ENCODE measurements at places on chromosomes 5 and 9.

- DNase-seq = no peak
Measured at GRCh38 chr5:82211855-82212572, 66.1 kb downstream of the RPS23 start.

DNA sequence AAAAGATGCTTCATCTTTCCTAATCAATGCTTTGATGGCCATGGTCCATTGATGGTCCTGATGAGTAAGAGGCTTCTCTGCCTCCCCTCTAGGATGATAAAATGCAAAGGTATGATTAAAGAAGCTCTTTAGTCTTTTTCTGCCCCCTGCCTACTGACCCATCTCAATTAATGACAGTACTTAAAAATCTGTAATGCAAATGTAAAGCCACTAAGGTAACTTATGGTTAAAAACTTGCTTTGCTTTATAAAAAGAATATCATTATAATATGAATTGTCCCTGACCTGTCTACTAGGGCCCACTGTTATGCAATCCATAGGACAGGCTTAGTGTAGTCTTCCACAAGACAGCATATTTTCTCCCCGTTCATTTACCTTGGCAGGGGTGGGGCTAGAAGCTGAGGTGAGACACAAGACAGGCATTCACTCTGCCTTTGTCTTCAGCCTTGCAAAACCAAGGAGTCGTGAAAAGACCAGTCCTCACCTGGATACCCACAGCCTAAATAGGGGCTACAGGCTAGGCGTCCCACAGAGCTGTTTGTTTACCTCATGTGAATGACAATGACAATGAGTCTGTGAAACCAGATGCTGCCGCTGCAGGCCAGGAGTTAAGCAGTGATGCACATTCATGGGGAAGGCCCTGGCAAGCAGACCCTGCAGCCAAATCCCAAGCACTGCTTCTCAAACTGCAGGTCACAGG lies 60.4 kb downstream of the BNC2 start:
- DNase-seq = no peak

DNA sequence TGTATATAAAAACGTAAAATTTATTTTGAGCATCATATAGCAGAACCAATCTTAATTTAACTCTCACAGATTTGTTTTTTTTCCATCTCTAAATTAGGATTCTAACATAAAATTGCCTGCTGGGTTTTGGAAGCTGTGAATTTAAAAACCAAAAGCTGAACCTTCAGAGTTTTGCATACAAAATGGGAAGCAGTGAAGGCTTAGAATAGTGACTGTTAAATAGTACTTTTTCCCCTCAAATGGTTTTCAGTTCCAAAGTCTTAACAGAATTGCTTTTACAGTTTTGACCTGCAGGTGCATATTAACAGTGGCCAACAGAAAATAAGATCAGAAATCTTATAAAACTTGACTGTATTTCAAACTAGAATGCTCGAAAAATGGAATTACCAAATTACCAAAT lies 55.1 kb upstream of the LVRN start:
- no peak for DNase-seq

DNA sequence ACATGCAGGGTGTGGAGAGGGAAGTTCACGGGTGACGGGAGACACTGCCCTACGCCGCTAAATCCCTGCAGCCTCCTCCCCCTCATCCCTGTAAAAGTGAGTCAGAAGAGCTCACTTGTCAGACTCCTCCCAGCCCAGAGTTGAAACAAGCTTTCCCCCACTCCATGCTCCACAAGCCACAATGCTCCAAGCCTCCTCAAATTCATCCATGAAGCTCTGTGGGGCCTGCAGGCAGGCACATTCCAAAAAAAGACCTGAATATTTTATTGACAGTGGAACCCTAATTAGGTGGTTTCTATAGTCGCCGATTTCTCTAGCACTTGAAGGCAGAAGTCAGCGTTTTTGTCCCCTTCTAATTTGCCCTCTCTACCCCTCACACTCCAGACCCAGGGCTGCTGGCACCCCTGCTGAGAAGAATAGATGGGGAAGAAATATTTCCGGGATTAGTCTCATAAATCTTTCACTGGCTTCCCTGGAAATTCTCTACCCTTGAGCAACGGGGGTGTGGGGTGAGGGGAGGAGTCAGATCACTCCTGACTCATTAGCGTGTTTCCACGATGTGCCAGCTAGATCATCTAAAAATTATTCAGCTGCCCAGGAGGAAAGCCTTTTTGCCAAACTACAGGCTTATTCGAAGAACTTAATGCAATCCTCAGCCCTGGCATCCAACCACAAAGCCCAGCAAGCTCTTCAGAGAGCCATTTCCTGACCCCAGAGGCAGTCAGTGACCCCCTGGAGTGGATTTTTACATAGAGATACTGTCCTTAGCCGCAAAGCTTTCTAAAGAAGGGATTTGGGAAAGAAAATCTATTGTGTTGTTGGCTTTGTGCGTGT lies 97.1 kb downstream of the ENC1 start:
- DNase-seq = peak; percentile 87

GRCh38 chr5:59506285-59506877 lies 387.1 kb downstream of the PDE4D start:
- peak; percentile 42 for DNase-seq

DNA sequence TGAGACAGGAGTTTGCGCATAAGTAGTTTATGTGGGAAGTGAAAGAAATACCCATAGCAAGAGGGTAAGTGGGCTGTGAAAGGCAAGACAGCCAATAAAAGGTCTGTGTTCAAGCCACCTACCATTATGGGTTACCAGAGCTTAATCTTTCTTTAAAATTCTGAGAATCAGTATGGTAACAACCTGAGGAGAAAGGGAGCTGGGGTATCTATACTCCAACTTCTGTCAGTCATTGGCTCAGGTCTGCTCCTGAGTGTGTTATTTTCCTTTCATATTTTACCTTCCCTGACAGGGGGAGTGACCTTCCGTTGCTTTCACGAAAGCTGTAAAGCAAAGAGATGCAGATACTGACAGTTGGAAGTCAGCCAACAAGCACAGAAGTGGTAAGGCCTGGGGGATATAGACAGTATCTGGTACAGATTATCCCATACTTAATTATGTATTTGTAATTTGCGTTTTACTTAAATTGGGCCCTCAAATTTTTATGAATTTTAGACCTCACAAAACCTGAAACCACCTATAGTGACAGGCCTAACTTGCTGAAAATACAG lies 233.4 kb downstream of the RAB3C start:
- no peak for DNase-seq

DNA sequence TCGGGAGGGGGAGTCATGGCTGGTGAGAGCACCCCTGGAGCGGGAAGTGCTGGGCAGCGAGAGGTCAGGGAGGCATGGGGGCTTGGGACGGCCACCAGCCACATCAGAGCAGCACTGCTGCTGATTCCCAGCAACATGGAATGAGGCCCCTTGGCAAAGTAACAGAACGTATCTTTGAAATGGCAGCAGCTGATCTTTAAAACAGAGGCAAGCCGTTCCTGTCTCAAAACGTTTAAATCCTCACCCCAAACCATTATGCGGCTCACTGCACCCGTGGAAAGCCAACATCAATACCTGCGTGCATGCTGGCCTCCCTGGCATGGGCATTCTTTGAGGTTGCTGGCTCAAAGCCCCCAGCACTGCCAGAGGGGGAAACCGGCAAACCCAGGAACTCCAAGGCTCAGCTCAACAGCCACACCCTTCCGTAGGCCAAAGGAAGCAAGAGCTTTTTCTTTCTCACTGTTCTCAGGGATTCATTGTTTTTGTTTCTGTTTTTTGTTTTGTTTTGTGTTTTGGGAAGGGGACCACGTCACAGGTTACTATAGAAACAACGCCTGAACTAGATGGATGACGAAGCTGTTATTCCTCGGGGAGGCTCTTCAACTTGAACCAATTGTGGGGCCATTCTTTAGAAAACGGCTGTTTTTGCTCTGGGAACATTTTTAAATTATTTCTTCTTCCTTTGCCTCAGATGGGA lies 28.1 kb upstream of the OBP2B start:
- DNase-seq = peak; percentile 24

DNA sequence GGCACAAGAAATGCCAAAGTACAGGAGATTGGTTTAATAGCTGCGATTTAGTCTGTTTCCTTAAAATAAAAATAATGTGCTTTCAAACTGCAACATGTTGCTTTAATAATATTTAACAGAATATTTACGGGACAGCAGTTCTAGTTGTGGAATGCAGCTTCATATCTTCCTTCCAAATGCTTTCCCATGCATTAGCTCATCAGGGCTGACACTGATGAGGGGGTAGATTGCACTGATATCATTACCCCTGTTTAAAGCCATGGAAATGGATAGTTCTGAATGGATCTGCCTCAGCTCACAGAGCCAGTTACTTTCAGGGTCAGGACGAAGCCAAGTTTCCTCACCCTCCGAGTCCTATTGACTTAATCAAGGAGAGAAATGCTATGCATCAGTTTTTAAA lies 93.2 kb upstream of the OSMR start:
- DNase-seq = no peak

DNA sequence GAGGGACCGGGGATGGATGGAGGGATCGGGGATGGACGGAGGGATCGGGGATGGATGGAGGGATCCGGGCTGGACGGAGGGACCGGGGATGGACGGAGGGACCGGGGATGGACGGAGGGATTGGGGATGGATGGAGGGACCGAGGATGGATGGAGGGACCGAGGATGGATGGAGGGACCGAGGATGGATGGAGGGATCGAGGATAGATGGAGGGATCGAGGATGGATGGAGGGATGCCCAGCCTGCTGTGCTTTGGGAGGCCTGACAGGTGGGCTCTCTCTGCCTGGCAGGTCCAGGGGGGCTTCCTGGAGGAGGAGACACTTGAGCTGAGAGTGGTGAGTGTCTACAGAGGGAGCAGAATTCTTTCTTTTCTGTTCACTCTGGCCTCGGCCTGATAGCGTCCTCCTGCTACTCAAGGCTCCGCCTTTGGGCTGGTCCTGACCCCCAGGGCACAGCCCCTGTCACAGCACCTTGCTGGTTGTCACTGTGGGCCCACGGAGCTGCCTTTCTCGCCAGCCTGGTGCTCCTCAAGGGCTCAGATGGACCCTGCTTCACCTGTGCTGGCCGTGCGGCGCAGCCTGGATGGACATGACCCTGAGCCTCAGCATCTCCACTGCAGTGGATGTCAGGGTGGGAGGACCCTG lies 42.2 kb upstream of the RNF130 start:
- DNase-seq = no peak

GRCh38 chr9:132365986-132366385 lies 11.2 kb upstream of the SETX start:
- DNase-seq = no peak

DNA sequence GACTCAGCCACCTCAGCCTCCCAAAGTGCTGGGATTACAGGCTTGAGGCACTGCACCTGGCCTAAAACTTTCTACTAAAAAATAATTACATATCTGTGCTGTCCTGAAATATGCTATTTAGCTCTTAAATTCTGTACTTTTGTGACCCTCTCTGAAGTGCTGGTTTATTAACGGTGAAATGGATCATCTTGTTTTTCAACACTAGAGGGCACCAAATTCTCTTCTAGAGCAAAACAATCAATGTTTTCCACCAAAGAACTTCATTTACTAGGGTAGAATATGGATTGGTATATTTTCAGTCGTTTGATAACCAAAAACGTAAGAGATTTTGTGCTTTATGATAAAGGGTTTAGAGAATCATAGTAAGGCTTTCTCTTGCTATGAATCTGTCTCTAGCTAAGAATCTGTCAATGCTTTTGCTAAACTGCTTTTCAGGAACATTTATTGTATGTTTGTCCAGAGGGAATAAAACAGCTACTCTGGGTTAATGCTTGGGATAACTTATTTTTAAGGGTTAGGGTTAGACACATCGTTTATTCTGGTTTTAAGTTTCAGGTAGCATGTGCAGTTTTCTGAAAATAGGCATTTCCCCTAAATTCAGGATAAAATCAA lies 63.6 kb downstream of the RNF180 start:
- DNase-seq = peak; percentile 6

DNA sequence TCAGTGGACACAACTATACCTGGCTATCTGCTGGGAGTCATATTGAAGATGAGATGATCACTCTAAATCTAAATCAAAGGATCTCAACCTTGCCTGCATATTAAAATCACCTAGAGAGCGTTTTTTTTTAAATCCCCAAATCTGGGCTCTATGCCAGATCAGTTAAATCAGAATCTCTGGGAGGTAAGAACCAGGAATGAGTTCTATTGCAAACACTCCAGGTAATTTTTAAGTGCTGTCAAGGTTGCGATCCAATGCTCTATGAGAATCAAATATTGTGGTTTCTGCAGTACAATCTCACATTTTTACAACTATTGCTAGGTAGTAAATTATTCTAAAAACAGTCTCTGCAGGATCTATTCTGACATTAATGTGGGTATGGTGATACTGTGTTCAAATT lies 202.3 kb upstream of the OR13F1 start:
- DNase-seq = no peak

- peak; percentile 91 for DNase-seq
Measured at GRCh38 chr9:3894772-3895171, 369.0 kb upstream of the RFX3 start.

DNA sequence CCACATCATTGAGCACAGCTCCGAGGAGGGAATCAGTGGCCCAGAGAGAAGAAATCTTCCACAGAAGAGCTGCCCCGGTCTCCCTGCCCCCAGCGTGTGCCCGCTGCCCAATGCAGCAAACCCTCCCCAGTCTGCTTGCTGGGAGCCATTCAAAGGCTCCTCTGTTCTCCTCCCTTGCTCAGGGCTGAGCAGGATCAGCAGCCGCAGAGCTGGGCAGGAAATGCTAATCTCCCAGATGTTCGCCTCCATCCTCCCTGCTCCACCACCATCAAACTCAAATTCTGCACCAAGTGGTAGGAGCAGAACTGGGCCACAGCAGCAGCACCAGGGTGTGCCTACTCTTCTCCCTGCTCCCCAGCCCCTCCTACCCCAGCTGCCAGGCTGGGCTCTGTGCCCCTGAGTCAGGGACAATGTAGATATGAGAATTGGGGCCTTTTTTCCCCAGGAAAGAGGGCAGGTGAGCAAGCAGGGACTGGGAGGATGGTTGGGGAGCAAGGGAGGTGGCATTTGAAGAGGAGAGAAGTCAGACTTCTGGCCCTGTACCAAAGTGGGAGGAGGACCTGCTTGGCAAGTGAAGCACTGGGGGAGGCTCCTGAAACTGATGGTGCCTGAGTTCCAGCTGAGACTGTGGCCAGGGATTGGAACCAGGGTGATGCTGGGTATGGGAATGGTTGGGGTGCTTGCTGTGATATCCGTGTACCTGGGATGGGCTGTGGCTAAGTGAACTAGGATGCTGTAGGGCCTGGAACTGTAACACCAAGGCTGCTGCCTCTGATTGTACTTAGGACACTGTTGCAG lies 1.9 kb upstream of the PCDH1 start:
- DNase-seq = no peak

DNA sequence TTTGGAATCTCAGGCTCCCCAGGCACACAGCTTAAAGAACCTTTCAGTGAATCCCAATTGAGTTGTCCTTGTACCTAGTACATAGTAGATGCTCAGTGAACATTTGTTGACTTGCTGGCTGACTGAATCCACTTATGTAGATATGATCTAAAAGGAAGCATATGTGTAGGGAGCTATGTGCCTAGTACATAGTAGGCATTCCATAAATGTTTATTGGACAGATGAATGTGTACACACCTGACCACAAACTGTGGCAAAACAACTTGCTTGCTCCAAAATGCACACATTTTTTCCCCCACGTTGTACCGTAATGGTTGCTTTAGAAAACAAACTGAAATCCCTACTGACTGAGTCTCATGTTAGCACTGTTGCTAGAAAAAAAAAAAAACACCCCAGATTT lies 80.2 kb upstream of the IL12B start:
- no peak for DNase-seq

GRCh38 chr5:146042628-146043279 lies 62.6 kb downstream of the PLAC8L1 start:
- DNase-seq = no peak

GRCh38 chr9:16447946-16448345 lies 422.5 kb downstream of the BNC2 start:
- DNase-seq = no peak

GRCh38 chr5:172994405-172994804 lies 10.8 kb downstream of the ATP6V0E1 start:
- no peak for DNase-seq

GRCh38 chr9:83270116-83270515 lies 207.2 kb upstream of the RASEF start:
- DNase-seq = no peak

Measured in fibroblast of gingiva (primary cell).